LHCN-M2 (cell line): ENCODE measurements at places on chromosomes 1 and 21. TPM values are rescaled to one million over a fixed set of nuclear protein-coding genes. Genes with fewer than 3 reads are reported as not detected.

The LRRC71 gene
- total RNA-seq, result not detected in 2 replicates

The LCE2A gene
- not detected in 2 replicates for total RNA-seq

The DDX59 gene
- 15.8 and 21.2 TPM in 2 replicates for total RNA-seq

The OLIG2 gene
- total RNA-seq, result not detected in 2 replicates

The TSPEAR gene
- total RNA-seq, result not detected in 2 replicates

The DPM3 gene
- 86.9 and 101 TPM in 2 replicates for total RNA-seq

The IL20 gene
- total RNA-seq, result not detected in 2 replicates

The LRIG2 gene
- total RNA-seq, result 7.6 and 7.9 TPM in 2 replicates

The STXBP3 gene
- 47.8 and 49.3 TPM in 2 replicates for total RNA-seq

The AGT gene
- 0.19 and 1.4 TPM in 2 replicates for total RNA-seq

The SPOCD1 gene
- total RNA-seq, result 52.0 and 58.6 TPM in 2 replicates

The CD48 gene
- total RNA-seq, result not detected in 2 replicates

DNA sequence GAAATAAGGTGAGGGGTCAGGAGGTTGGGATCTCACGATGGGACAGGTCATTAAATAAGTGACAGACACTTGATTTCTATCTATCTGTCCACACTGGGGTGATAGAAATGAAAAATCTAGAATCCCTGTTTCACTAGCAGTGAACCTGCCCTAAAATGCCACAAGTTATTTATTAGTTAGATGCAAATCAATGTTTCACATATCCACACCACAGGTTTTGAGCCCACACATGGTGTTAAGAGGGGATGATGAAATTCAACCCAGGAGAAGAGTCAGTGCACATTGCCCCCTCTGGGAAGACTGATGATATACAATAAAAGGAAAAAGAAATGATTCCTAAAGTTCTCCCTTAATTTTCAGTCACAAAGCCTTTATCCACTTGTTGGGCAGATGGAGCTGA is 10.1 kb upstream of the NTPCR start:
- no peak for DNase-seq

GRCh38 chr1:110328274-110328673 is 10.9 kb upstream of the RBM15 start:
- DNase-seq, result no peak

DNA sequence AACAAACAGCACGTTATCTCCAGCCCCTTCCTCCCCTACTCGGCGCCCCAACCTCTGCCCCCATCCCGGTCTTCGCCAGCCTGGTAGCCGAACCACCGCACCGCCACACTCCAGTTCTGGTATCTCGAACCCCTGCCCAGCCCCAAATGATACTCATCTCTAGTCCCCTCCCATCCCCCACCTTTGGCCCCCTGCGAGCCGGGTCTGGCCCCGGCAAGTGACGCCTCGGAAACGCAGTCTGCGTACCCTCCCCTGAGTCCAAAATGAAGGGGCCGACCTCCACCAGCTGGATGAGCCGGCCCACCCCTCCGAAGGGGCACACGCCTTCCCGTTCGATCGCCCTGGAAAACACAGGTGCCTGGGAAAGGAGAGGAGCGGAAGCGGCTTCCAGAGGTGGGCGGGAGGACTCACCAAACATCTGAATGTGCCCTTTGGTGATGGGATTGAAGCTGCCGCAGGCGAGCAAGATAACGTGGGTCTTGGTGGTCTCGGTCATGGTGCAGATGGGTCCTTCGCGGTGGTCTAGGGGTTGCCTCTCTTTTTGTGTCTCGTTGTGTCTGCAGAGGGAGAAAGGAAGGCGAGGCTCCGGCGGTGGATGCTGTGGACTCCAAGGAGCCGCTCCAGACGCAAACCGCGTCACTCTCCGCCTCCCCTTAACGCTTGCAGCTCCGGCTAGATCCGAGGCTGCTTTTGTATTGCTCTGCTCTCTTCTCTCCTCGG is at the start of gene NMNAT2:
Gene NMNAT2, minus strand, starts transcription at position 609 of the 720 bp plus-strand sequence. Its CDS starts 113 bp downstream, at position 496.
- DNase-seq, result peak; percentile 18

- DNase-seq, result no peak
Observed at GRCh38 chr21:33816174-33816573, 99.4 kb downstream of the ATP5PO start.

DNA sequence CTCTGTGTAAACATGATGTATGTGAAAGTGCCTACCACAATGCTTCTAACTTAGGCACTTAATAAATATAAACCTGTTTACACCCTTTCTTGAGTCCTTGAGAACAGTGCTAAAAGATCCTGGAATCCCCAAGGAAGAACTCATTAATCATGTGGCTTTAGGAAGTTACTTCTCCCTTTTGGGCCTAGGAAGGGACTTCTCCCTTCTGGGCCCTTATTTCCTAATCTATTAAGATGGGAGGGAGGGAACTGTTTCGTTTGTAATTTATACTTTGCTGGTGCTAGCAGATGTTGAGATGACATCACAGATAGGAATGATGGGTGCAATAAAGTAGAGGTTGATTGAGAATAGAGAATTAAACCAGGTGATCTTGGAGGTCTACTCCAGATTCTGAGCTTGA is 1.2 kb downstream of the BTF3L4 start:
- peak; percentile 15 for DNase-seq

DNA sequence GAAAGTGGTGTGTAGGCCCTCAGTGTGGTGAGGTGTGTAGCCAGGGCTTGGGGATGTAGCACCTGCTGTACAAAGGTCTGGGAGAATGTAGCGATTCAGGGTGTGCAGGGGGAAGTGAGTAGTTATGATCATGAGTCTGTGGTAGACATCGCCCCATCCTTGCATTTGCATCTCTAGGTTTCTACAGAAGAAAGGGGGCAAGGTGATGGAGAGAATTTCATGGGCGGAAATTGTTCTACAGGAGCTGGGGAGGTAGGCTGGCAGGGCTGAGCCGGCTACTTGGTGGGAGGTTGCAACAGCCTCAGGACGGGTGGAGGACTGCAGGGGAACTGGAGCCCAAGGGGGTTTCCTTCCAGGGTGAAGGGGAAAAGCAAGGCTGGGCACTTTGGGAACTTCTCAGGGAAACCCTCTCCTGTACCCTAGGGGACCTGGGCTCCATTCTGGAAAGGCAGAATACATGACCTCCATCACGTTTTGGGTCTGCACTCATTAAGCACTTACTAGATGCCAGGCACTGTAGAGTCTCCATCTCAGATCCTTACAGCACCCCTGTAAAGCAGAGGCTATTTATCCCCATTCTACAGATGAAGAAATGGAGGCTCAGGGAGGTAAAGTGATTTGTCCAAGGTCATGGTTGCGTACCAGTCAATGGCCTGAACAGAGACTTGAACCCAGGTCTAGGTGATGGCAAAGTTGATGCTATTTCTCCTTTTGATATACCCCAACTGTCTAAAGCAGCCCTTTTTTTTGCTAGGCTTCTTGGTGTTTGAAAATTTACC is 14.5 kb upstream of the TNFRSF1B start:
- DNase-seq, result no peak

DNA sequence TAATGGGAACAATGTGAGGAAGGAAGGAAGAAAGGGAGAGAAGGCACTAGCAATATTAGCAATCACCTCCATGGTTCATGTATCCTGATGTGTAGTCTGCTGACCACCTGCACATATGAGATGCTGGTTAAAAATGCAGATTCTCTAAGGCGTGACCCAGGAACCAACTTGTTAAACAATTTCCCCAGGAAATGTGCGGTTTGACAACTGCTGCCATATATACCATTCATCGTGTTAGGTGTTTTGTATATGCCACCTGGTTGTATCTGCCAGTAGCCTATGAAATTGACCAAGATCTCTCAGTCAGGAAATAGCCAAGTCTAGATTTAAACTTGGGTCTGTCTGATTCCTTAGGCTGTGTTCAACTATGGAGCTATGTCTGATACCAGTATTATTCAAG is 4.1 kb downstream of the SEMA4A start:
- no peak for DNase-seq

GRCh38 chr1:50978852-50979781 is 9.1 kb downstream of the CDKN2C start:
- peak; percentile 74 for DNase-seq

DNA sequence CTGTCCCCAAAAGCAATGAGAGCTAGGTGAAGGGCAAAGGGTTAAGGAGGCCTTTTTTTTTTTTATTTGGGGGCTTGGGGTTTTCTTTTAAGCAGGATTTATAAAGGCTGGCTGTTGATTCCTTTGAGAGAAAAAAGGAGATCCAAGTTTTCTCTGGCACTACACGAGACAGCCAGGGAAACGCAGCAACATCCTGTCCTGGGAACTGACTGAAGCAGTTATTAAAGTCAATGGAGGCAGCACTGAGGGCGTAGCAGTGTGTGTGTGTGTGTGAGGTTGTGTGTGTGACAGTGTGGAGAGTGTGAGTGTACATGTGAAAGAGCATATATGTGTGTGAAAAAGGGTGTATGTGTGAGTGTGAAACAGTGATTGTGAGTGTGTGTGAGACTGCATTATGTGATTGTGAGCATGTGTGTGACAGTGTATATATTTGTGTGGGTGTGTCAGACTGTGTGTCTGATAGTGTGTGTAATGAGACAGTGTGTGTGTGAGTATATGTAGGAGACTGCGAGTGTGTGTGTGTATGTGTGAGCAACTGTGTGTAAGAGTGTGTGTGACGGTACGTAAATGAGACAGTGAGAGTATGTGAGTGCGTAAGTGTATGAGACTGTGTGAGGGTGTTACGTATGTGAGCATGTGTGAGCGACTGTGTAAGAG is 65.9 kb upstream of the TIAM1 start:
- DNase-seq, result no peak

DNA sequence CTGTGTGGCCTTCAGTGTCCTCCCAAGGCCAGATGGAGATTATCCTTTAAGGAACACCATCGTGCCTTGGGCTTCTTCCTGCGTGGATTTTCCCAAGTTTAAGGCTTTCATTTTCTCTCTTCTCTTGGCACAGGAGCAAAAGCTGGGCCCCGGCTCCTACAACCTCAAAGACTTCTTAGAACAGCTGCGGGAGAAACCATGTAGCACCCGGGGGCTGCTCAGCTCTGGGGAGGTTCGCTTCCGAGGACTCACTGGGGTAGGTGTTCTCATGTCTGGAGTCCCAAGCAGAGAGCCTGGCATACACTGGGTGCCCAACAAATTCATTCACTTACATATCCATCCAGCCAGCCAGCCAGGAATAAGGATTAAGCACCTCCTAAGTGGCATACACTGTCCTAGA is 6.6 kb upstream of the TTC22 start:
- DNase-seq, result no peak

- DNase-seq, result no peak
Observed at GRCh38 chr1:232372841-232373440, 257.0 kb downstream of the SIPA1L2 start.

GRCh38 chr1:164755690-164756089 is 196.7 kb downstream of the PBX1 start:
- no peak for DNase-seq

- no peak for DNase-seq
Observed at GRCh38 chr1:61055110-61055614, 27.2 kb upstream of the NFIA start.

- peak; percentile 68 for DNase-seq
Observed at GRCh38 chr1:40868051-40868723, 6.0 kb upstream of the CITED4 start.

DNA sequence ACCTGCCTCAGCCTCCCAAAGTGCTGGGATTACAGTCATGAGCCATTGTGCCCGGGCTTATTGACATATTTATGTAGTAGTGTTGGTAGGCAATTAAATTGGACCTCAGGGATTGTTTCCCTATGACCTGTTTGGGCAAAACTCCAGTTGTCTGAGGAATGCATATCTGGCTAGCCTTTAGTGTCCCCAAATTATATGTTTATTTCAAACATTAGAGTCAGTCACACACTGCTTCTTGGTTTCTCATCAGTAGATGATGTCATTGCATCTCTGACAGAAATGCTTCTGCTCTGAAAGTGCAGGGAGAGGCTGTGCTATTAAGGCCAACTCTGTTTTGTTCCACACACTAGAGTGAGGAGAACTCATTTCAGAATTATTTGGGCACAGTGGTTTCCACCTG is 12.5 kb downstream of the PIP5K1A start:
- no peak for DNase-seq

DNA sequence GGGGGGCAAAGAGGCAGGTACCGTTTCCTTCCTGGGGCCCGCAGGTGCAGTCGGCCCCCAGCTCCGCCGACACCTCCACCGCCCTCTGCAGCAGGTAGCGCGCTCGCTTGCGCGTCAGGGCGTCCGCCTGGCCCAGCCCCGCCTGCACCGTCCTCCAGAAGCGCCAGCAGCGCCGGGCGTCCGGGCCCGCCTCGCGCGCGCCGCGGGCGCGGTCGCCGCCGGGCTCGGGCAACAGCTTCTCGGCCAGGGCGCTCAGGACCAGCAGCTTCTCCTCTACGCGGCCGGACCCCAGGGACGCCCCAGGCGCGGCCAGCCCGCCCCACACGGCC is 863 bp downstream of the TARBP1 start:
- DNase-seq, result no peak

DNA sequence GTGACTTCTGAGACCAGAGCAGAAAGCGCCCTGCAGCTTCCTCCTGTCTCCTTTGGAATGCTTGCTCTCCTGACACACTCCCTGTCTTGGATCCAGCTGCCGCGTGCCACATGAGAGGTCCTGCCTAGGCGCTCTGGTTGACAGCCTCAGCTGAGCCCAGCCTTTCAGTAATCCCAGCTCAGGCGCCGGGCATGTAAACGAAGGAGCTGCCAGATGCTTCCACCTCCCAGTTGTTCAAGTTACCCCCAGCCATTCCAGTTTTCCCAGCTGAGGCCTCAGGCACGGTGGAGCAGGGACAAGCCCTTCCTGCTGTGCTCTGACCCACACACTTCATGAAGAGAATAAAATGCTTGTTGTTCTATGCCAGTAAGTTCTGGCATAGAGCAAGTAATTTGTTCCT is 14.3 kb upstream of the CD34 start:
- DNase-seq, result peak; percentile 55

DNA sequence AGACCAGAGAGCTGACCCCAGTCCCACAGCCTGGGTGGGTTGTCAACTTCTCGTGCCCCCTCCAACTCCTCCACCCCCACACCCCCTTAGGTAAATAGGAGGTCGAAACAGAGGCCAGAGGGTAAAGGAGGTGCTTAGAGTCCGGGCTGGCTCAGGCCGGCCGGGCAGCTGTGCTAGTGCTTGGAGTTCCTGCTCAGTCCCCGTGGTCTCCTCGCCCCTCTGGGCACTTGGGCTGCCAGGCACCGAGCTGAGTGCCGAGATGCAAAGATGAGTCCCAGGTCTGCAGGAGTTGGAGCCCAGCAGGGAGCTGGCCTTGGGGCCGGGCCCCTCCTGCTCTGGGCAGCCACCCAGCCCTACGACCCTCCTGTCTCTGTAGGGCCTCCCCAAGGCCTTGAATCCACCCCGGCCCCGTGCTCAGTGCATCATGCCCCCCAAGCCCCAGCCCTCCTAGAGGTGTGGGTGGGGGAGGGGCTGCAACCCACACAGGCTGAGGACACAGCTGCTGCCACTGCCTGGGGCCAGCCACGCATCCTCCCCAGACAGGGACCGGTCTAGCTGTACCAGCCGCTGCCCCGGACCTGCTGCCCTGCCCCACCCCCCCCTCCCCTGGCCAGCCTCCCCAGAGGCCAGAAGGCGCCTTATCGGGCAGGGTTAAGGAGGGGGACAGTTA is 1.9 kb downstream of the SMIM1 start:
- DNase-seq, result no peak

DNA sequence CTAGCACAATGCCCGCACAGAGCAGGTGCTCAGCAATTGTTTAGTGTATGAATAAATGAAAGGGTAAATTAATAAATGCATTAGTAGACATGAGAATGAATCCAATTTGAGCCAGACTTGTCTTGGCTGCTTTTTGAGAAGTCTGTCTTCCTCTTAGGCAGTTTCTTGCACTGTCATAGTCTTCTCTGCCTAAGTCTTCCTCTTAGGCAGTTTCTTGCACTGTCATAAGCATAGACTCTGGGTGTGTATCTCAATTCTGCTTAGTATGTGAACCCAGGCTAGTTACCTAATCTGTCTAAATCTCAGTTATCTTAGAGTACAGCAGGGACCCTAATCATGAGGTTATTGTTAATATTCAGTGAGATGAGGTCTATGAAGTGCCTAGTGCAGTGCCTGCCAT is 27.2 kb downstream of the NHLH2 start:
- no peak for DNase-seq

GRCh38 chr1:87535551-87535950 is 206.9 kb downstream of the LMO4 start:
- DNase-seq, result no peak
